Activated T-helper 1 cell treated with anti-CD3 and anti-CD28 coated beads, Interleukin-2, amount 50 U/mL, for 16 hours (primary cell): ENCODE measurements at places on chromosomes 4 and X.

DNA sequence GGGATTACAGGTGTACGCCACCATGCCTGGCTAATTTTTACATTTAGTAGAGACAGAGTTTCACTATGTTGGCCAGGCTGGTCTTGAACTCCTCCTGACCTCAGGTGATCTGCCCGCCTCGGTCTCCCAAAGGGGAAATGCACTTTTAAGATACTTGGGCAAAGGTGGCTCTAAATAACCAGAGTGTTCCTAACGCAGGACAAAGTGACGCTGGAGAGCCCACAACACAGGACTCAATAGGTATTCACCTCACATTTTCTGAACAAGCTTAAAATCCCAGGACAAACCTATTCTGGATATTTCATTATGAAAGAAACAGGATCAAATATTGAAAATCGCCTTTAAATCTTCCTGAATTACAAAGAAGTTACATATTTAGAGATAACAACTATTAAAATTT is 69.0 kb downstream of the WDFY3 start:
- no peak for DNase-seq

DNA sequence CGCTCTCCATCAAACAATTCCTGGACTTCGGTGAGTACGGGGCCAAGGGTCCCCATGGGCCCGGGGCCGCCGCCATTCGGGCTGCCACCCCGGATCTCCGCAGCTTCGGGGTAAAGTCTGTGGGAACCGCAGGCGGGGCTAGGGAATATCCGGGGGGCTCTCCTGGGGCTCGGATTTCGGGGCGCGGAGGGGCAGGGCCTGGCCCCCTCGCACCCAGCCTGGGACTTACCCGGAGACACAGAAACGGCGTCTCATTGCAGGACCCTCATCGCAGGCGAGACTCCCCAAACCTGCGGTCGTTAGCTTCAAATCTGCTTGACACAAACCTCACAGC is 413 bp downstream of the PDK3 start:
- DNase-seq: peak; percentile 3

DNA sequence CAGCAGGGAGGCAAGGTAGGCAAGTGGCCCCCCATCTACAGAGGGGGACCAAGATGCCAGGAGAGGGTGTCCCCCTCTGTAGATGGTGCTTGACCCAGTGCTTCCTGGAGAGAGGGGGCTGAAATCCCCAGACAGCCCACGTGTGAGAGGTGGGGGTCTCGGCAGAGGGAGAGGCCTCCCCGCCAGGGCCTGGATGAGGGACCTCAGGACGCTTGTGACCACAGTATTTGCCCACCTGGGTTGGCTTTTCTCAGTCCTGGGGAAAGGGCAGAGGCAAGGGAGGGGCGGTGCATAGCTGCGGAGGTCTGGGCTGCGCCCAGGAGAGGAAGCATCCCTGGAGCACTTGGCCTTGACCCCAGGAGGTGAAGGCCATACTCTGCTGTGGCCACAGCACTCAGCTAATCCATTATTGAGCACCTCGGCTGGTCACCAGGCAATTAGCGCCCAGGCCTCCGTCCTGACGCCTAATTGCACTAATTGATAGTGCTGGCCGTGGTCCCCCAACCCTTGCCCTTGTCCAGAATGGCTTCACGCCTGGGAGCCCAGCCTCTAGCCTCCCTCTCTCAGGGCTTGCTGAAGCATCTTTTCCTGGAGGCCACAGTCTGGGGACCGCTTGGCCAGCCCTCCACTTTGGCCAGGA is 30.7 kb downstream of the HMX1 start:
- no peak for DNase-seq

GRCh38 chr4:70752236-70752635 is 30.5 kb downstream of the RUFY3 start:
- DNase-seq: no peak

DNA sequence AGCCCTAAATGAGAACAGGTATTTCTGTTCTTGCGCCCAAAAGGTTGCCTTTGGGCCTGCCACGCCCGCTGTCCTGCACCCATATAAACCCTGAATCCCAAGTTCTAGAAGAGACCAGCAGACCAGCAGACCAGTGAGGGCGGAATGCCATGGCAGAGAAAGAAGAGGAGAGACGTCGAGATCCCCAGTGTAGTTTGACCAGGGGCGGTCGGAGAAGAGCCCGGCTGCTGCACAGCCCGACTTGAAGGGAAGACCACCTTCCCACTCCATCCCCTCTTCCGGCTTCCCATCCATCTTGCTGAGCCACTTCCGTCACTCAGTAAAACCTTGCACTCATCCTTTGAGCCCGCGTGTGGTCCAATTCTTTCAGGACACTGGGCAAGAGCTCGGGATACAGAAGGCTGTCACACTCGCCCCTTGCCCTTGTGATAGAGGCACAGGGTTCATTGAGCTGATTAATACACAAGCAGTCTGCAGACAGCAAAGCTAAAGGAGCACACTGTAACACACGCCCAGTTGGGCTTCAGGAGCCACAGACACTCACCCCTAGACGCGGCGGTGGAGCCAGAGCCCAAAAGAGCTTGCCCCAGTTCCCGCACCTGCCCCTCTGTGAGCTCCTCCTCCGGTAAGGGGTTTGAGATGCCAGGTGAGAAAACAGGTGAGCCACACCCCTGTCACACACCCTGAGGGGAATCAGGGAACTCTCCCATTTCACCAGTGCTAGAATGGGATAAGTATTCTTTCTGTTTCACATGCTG is 230.8 kb downstream of the PCDH10 start:
- DNase-seq: no peak
